ENCODE measurements at places on chromosomes 5 and 9.

DNA sequence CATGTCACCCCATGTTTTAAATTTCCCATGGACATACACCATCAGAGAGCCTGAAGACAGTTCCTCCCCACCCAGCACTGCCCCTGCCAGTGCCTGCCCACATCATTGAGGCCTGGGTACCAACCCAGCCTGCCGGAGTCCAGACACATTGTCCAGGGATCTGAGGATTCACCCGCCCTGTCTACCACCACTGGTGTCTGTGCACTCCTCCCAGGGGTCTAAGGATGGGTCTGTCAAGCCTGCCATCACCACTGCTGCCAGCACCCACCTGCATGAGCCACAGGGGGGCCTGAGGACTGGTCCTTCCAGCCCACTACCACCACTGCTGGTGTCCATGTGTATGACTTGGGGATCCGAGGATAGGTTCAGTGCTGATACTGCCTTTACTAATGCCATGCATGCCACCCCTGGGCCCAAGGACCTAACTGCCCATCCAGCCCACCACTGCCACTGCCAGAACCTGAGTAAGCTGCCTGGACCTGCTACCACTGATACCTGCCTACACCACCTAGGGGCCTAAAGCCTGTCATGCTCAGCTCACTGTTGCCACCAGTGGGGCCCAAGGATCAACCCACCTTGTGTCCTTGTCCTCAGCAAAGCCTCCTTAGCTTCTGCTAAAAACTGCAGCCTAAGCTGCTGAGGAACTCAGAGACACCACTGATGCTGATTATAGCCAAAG lies 137.8 kb downstream of the GIN1 start:
- no peak for DNase-seq

DNA sequence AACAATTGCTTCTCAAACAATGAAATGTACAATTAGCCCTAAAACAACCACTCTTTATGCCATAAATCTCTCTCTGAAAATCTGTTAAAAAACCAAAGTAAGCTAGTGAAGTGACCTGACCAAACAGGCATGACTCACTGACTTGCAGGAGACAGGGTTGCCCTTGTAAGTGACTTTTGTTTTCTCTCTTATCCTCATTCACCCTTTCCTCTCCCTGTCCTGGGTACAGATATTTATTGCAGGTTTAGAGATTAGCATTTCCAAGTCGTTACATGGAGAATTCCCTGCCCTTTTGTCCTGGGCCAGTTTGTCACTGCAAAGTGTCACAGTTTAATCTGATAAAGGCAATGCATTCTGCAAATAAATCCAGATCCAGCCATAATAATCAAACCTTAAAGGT lies 484.2 kb downstream of the IRX1 start:
- no peak for DNase-seq

DNA sequence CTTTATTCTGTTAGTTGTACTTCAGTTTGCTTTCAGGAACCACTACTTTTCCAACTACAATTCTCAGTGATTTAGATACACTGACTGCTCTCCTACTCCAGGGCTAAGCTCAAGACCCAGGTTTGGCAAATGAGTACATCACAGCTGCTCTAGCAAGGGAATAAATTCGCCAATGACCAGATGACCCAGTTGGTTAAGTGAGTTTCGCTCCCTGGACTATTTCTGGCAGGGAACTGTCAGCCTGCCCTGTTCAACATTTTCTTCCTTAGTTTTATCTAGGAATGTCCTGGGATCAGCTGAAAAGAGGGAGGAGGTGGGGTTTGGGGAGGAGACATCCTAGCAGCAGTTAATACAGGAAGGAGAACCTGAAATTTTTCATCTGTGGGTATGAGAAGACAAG lies 6.4 kb upstream of the STARD4 start:
- no peak for DNase-seq

DNA sequence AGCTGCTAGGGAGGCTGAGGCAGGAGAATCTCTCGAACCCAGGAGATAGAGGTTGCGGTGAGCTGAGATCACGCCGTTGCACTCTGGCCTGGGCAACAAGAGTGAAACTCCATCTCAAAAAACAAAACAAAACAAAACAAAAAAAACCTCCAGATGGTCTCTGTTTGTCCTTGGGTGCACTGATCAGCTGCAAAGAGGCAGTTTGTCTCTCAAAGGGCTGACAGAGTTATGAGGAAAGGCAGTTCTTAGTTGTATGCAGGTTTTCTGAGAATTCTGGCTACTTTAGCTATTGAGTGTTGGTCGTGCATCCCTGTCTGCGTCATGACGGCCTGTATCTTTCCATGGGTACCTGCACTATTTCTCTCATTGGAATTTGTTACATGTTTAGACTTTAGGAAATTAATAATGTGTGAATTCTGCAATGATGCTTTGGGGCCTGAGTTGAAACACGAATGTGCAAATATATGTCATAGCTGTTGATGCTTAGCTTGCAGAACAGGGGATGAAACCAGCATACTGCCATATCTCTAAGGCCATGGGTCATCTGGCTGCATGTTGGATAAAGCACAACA lies 18.2 kb downstream of the OR2S2 start:
- DNase-seq = no peak

DNA sequence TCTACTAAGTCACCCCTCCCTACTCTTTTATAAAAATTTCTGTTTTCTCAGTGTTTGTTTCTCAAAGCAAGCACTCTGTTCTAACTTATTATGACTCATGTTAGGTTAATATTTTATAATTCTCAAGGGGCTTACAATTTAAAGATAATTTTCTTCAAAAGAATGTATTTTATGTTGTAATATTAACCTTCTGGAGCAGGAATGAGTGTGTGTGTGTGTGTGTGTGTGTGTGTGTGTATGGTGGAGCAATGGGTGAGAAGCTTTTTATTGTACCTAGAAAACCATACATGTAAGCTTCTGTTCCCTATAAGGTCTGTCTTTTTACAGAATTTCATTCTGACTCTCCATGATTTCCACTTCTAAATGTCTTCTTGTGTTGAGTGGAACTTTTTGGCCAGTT lies 63.0 kb downstream of the PBX3 start:
- DNase-seq = no peak

GRCh38 chr5:88745093-88745696 lies 137.8 kb downstream of the MEF2C start:
- DNase-seq = no peak

GRCh38 chr9:91777292-91777830 lies 172.7 kb downstream of the ROR2 start:
- DNase-seq = no peak

GRCh38 chr5:88725454-88725853 lies 157.5 kb downstream of the MEF2C start:
- DNase-seq = no peak

- no peak for DNase-seq
Observed at GRCh38 chr9:106758911-106759310, 104.1 kb upstream of the ZNF462 start.

- DNase-seq = no peak
Observed at GRCh38 chr9:94864196-94864595, 137.7 kb downstream of the AOPEP start.

DNA sequence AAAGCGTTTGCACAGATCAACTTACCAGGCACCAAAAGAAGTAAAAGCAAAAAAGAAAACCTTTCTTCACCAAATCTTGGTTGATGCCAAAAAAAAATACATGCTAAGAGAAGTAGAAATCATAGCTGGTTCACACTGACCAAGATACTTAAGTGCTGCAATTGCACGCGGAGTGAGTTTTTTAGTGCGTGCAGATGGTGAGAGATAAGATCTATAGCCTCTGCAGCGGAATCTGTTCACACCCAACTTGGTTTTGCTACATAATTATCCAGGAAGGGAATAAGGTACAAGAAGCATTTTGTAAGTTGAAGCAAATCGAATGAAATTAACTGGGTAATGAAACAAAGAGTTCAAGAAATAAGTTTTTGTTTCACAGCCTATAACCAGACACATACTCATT lies 36.4 kb upstream of the CCDC152 start:
- DNase-seq = peak; percentile 12

- no peak for DNase-seq
Observed at GRCh38 chr5:53002491-53002890, 13.3 kb downstream of the ITGA2 start.

GRCh38 chr5:143134269-143134668 lies 269.2 kb downstream of the NR3C1 start:
- no peak for DNase-seq

DNA sequence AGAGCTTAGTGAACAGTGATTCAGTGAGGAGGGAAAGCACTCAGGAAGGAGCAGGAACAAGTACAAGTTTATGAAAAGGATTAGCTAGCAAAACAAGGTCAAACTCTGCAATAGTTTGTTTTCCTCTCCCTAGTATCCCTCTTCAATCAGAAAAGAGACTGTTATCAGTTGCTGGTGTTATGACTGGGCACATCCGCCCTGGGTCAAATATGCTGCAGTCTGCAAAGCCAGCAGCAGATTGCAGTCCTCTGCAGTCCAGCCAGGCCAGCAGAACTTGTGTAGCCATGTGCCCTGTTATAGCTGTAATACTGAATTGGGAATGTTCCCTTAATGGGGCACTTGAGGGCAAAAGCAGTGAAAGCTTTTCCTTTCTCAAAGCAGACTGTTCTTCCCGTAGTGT lies 12.0 kb downstream of the PCDHAC2 start:
- no peak for DNase-seq

DNA sequence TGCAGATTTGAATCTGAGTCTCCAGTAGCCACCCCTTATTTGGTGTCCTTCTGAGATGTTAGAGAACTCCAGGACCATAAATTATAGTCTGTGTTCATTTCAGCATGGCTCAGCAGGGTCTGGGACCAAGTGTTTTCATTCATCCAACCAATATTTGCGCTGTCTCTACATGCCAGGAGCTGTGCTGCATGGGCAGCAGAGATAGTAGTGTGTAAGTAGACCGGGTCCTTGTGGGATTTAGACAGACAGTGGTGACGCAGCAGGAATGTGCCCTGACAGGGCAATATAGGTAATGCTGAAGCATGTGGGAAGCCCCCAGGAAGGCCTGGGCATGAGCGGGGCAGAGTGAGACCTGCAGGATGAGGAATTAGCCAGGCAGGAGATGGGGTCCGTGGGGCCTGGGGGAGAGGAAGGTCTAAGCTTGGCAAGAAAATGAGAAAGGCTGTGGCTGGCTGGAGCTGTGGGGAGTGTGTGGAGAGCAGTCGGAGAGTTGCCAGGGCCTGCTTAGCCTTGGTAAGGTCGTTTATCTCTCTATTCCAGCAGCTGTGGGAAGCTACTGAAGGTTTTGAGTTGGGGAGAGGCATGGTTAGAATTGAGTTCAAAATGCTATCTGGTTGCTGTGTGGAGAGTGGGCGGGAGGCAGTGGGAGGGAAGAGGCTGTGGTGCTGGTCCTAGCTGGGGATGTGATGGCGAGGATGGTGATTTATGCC lies 16.8 kb downstream of the STXBP1 start:
- DNase-seq = no peak

GRCh38 chr9:113471143-113471542 lies 7.6 kb downstream of the RGS3 start:
- no peak for DNase-seq

GRCh38 chr9:24590432-24590831 lies 44.7 kb upstream of the IZUMO3 start:
- DNase-seq = no peak

DNA sequence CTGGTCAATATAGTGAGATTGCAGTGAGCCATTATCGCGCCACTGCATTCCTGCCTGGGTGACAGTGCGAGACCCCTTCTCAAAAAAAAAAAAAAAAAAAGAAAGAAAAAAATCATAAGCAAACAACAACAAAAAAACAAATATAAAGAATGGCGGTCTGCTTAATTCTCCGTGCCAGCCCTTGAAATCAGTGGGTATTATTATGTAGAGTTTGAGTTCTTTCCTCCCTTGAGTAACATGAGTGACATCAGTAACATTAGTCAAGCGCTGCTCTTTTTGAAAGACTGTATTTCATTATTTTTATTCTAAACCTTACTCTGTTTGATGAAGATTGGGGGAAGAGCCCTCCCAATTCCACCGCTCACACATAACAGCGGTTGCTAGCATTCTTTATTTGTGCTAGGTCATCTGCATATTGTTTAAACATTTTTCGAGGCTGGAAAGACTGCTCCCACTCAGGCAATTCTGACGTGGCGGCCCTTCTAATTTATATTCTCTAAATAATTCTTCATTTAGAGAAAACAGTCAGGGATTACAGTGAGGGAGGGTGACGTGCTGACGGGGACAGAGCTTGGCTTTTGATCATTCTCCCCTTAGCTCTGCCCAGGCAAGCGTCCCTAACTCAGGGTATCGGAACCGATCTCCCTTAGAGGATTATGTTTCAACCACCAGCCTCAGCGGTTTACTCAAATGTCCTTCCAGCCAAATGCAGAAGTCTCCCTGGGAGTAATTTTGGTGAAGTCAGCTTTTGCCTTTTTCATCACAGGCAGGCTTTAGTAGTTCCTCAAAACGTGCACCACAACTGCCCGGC lies 860 bp upstream of the MARCHF6 start:
- DNase-seq = peak; percentile 70

GRCh38 chr5:2375757-2376250 lies 375.7 kb downstream of the IRX2 start:
- no peak for DNase-seq

GRCh38 chr5:39200081-39200480 lies 19.3 kb downstream of the FYB1 start:
- DNase-seq = no peak

GRCh38 chr5:1726956-1727355 lies 72.7 kb downstream of the MRPL36 start:
- DNase-seq = no peak

DNA sequence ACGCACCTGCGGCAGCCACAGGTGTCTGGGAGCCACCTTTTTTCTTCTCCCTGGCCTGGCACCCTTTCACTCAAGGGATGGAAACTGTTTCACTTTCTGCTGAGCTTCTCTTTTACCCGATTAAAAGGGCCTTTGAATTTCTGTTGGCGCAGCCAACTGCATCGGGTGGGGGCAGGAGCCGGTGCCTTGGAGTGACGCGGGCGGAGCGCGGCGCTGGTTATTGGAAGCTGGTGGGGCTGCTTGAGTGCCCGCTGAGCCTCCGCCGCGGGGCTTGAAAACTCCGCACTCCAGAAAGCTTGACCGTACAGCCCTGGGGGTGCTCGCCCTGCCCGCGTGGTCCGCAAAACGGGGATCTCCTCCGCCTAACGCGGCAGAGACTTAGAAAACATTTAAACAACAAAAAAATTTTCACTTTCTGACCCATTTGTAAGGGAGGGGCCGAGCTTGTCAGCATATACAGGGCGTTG lies 52.0 kb upstream of the TJP2 start:
- no peak for DNase-seq

DNA sequence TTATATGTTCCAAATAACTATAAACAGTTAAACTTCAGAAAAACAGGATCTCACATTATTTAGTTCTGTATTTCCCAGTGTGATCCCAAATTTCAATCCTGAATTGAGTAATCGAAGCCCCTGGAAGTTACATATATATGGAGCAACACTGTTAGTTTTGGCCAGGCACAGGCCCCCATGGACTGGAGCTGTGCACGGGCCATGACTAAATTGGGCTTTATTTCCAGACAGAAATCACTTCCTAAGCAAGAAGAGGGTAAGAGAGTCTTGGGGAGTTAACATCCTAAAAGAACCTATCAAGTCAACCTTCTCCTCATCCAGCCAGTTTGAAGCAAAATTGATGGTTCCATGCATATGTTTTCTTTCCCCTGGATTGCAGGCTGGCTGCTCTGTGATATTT lies 393.0 kb downstream of the TMEM167A start:
- DNase-seq = no peak

- DNase-seq = no peak
Observed at GRCh38 chr9:123586275-123586674, 230.3 kb downstream of the CRB2 start.

Data from SK-N-DZ (cell line).